Stimulated activated CD8-positive, alpha-beta memory T cell treated with anti-CD3 and anti-CD28 coated beads, Interleukin-7, amount 100 ng/mL, for 24 hours (primary cell): ENCODE measurements at places on chromosomes 4 and X.

DNA sequence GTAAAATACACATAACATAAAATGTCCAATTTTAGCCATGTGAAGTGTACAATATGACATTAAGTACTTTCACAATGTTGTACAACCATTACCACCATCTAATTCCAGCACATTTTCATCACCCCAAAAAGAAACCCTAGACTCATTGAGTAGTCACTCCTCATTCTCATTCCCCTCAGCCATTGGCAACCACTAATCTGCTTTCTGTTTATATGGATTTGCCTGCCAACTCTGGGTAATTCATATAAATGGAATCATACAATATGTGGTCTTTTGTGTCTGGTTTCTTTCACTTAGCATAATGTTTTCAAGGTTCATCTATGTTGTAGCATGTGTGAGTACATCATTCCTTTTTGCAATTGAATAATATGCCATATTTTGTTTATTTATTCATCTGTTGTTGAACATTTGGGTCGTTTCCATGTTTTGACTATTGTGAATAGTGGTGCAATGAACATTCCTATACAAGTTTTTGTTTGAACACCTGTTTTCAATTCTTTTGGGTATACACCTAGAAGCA lies 43.0 kb downstream of the EIF2S3 start:
- no peak for DNase-seq

DNA sequence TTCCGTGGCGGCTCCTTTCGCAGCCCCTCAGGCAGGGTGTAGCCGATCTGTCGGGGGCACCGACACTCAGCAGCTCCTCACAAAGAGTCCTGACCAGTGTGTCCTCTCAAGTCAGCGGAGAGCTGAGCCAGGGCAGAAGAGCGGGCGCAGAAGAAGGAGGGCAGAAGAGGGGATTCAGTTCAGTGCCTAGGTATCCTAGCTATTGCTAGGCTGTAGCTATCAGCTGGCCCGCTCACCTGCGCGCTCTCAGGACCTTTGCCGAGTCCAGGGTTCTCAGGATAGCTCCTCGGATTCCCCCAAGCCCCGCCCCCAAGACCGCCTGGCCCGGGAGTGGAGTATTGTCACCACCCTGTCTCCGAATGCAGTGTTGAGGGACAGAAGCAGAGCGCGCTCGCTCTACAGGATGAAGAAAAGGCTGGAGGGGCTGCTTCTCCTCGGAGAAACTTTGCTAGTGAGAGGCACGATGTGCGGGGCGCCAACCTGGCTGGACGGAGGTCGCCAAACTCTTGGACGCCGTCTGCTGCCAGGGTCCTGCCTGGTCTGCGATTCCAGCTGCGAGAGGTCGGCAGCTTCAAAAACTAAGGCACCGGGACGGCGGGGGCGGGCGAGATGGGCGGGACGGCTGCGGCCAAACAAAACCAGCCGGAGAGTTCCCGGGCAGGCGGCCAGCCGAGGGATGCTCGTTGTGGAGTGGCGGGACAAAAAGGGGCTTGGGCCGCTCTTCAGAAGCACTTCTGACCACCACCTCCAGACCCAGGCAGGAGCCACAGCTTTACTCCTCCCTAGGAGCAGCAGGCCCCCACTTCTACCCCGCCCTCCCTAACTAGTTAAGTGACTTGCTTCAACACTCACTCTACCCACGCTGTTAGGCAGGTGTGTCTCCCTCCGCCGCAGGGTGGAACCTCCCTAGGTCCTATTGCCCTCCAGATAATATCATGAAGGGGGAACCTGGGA lies at the start of gene XKRX:
Gene XKRX, minus strand, starts transcription at position 258 of the 954 bp plus-strand sequence. CDS start 613 bp downstream, outside the sequence.
- no peak for DNase-seq

GRCh38 chr4:105605493-105605892 lies 53.1 kb downstream of the ARHGEF38 start:
- no peak for DNase-seq

DNA sequence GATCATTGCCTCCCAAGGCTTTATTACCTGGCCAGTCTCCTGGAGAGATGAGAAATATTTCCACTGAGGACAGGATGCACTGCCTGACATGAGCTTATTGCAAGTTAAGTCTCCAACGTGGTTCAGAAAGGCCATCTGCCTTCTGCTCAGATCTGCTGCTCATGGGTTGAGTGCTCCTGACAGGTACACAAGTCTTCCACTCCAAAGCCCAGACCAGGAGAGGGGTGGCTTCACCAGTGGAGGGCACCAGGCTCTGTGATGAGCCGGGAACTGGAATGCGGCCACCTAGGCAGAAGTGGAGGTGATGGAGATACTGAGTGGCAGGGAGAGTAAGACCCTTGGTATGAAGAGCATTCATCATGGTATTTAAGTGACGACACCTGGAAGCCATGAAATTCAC lies 79.5 kb upstream of the IRF2 start:
- no peak for DNase-seq

- no peak for DNase-seq
Measured at GRCh38 chrX:132594129-132594528, 105.3 kb upstream of the MBNL3 start.

- no peak for DNase-seq
Measured at GRCh38 chr4:74262522-74262921, 45.7 kb upstream of the EPGN start.

DNA sequence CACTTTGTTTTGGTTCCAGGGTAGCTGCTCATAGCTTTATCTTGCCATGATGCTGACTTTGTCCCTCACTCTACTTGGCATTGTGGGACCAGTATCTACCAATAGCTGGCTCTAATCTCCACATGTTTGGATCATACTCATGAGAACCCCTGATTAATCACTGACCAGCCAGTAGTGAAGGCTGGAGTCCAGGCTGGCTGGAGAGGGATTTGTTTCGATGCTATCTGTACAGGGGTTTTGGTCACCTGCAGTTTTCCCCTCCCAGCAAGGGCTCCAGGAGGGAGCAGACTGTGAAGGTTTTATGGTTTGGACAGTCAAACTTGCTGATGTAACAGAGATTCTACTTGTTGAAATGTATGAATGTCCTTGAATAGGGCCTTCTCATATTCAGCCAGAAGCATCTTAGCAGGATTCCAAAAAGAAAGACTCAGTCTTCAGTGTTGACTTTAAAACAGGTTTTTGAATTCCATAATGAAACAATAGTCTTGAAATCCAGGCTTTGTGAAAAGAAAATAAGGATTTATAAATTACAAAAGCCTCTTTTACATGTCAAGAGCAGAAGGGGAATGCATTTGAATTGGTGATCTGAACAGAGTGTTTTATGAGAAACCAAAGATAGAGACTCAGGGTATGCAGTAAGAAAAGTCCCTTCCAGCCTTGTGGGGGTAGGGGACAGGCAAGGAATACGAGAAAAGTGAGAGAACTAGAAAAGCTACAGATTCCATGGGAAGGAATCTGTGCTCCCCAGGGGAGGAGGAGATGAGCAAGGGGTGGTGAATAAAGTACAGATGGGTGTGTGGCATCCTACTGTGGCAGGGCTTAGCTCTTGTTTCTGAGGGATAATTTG lies 103.1 kb upstream of the SHISA3 start:
- no peak for DNase-seq

DNA sequence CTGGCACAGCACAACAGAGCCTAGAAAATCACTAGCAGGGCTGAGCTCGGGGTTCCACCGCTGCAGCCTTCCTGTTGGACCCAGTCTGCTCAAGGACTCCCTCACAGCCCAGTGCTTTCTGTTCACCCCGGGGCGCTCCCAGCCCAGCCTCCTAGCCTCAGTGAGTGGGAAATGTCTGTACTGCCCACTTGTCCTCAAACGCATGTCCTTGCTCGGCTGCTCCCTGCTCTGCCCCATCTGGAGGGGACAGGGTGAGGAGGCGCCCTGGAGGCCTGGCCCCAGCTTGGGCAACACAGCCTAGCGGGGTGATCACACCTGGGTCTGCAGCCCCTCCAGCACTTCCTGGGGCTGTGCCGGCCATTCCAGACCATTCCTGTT lies 11.9 kb upstream of the CCNQ start:
- DNase-seq, result no peak

DNA sequence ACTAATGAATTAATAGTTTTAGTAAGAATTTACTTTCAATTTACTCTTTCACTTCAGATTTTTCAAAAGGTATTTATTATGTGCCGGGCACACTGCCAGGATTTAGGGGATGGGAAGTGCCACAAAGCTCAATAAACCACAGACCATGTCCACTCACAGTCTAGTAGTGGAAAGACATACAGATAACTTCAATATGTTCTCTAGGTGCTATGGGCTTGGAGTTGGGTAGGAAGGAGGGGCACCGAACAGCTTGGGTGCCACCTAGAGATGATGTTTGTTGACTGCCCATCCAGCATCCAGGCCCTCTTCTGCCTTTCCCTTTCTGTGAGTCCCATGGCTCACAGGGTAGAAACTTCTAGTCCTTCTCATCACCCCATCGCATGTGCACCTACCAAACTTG lies 17.8 kb downstream of the MFAP3L start:
- no peak for DNase-seq

- DNase-seq, result no peak
Measured at GRCh38 chr4:13928214-13928613, 300.7 kb upstream of the BOD1L1 start.

DNA sequence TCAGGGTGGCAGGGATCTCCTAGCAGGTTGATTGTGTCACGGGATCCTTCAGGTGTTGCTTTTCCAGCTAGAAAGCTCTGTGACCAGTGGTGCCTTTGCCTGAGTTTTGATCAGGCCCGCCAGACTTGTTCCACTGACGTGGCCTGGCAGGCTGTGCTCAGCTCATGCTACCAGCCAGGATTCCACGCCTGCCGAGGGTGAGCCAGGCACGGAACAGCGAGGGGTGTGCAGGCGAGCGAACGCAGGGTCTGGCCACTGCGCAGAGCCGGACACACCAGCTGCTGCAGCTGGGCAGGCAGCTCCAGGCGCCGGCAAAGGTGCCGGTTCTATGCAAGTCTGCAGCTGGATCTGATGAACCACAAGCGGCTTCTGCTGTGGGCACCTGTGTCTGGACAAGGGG lies 17.1 kb upstream of the SAT1 start:
- no peak for DNase-seq
